ENCODE measurements at places on chromosomes 13 and 19.

DNA sequence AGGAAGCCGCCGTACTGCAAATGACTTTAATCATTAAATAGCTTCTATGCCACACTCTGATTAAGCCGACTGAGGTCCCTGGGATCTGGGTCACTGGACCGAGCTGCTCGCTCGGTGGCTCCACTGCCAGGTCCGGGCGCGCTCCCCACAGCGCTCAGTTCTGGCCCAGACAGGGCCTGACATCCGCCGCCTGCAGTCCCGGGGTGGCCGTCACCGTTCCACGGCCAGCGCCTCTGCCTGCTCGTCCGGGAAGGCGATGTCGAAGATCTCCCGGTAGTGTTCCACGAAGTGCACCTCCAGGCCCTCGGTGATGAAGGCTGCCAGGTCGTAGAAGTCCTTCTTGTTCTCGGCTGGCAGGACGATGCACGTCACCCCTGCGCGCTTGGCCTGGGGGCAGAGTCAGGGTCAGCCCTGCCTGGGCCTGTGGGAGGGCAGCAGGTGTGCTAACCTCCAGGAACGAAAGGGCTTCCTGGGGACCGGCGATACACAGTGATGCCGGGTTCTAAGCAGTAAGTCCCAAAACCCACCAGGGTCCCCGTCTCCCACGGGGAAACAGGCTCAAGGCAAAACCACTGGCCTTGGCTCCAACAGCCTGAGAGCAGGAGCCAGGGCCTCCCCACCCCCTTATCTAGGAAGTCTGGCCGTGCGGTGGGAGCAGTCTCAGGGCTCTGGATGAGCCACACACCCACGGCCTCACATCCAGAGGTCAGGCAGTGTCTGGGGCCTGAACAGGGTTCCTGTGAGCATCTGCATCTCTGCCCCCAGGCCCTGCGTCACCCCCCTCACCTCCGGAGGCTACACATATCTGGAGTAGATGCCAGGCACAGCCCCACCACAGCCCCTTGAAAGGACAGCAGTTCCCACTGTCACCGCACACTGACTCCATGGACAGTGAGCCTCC, 2.0 kb downstream of the RPL36 start:
- DNase-seq = peak; percentile 42

DNA sequence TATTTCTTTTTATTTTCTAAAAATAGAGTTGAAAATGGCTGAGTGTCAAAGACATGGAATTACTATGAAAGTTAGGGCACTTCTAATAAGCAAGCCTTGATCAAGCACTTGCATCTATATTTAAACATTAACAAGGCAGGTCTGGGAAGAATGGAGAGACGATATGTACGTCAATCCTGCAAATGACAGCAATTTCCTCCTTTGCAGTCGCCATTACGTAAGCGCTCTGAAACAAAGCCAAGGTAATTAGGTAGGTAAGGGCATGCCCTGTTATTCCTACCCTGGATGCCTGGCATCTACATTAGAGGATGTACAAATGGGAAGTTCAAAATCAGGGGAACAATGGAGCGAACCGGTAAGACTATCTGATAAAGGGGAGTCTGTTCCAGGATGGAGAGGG, 664.0 kb upstream of the ARGLU1 start:
- no peak for DNase-seq

GRCh38 chr13:27962128-27962841, 6.8 kb downstream of the CDX2 start:
- no peak for DNase-seq

GRCh38 chr19:47651691-47652090, 42.8 kb downstream of the BICRA start:
- DNase-seq = no peak

All from hematopoietic multipotent progenitor cell treated with erythropoietin and hydrocortisone succinate and interleukin-3 and kit ligand, for 6 days (in vitro differentiated cells).